ENCODE measurements at places on chromosomes 4 and X. TPM values are rescaled to one million over a fixed set of nuclear protein-coding genes. Genes with fewer than 3 reads are reported as not detected.

Gene GPR34
- 5.4 TPM for polyA plus RNA-seq

DNA sequence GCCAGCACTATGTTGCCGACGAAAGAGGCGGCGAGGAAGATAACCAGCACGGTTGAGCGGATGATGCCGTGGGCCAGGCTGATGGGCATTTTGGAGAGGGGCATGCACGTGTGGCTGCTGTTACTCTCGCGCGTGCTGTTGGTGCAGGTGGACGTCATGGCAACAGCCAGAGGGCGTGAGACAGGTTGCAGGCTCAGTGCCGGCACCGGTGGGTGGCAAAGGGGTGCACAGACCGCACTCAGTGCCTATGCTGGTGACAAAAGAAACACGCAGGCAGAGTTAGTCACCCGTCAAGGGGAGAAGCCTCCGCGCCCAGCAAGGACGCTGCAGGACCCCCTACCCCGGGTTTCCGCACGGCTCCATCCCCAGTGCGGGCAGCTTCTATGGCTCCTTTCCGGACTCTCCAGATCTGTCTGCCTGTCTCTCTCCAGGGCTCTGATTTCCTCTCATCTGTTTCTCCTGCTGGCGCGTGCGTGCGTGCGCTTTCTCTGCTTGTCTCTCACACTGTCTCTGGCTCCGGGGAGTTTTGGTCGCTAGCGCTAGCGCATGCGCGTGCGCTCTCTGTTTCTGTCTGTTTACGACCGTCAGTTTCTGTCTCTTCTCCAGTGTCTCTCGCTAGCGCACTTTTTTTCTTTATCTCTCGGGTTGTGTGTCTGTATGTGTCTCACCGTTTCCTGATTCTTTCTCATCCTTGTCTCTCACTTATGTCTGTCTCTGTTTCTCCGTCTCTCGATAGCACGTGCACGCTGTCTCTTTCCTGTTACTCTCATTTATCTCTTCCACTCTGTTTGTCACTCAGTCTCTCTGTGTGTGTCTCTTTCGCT is 2.1 kb downstream of the GPR101 start:
- no peak for DNase-seq

- DNase-seq, result peak; percentile 77
Observed at GRCh38 chr4:54228056-54228527, 1.0 kb upstream of the PDGFRA start.

DNA sequence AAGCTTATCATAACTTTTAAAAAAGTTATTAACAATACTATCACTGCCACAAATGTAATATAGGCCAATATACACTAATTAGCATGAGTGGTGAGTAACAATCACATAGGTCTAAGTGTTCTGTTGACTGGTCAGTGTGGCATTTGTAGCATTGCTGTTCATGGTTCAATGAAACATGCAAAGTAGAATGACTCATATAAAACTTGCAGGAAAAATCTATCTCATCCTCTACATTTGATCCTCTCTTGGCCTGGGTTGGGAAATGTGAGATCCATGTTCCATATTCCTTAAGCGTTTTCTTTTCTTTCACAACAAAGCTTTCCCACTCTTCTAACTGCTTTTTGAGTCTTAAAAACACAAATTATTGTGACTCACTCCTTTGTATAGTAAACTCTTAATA is 1418.7 kb downstream of the FSTL5 start:
- no peak for DNase-seq

Gene ZNF711
- 96.3 TPM for polyA plus RNA-seq

GRCh38 chr4:35710343-35710742 is 534.0 kb downstream of the ARAP2 start:
- no peak for DNase-seq

- DNase-seq, result no peak
Observed at GRCh38 chr4:121308328-121308663, 72.5 kb downstream of the QRFPR start.

DNA sequence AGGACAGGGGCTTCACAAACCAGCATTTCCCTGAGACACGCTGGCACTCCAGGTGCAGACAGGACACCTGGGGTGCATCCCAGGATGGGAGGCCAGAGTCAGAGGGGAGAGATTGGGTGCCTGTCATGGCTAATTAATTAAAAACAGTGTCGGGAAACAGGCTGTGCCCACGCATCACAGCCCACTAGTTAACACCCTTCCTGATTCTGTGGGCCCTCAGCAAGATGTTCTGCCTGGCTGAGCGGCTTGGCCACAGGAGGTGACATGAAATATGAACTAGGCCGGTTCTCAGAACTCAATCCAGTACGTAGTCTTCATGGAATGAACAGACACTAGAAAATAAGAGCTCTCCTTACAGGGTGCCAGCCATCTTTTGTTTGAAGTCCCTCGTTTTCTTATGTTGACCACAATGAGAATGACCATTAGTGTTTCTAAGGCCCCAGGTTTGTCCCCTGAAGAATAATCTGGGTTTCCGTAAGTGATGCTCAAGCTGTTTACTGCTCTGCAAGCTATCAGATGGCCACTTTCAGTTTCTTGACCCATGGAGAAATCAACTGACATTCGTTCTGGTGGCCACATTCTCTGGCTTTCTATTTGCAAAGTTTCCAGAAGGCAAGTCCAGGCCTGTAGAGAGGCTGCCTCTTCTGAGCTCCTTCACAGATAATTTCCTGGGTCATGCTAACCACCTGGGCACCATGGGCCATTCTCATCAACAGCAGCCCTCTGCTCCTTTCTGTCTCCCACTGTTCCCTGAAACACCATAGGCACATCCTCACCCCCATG is 72.3 kb downstream of the SLC34A2 start:
- DNase-seq, result peak; percentile 35

Gene IL13RA2
- 1.6 TPM for polyA plus RNA-seq

DNA sequence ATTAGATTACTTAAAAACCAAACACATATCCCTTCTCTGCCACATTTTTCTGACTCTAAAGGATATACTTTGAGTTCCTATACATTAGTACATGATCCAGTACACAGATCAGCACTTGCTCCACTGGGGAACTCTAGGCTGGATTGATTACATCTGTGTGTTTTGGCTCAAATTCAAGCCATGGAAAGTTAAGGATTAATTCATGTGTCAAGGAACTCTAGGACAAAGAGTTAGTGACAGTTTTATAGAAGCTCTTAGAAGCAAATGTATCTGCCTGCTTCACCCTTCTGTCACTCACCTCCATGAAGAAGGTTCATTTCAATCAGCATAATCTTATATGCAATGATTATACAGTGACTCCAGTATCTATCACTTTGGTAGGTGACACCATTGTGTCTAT is 43.2 kb downstream of the SCFD2 start:
- no peak for DNase-seq

DNA sequence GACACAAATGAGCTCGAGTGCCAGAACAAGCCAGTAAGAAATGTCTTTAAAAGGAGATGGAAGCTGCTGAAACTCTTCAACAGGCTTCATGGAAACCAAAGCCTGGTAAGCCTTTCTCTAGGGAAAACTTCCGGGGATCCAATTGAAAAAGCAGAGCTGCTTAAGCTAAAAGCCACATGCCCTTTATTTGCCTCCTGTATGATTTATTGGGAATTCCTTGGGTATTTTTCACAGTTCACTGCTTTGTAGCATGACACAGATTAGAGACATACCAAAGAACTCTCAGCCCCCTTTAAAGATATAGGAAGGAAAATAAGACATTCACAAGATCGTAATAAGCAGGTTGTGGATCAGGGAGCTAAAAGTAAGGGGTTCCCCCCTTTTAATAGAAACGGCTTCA is 6.5 kb upstream of the ARHGAP6 start:
- no peak for DNase-seq

- no peak for DNase-seq
Observed at GRCh38 chr4:171714791-171715454, 98.3 kb upstream of the GALNTL6 start.

DNA sequence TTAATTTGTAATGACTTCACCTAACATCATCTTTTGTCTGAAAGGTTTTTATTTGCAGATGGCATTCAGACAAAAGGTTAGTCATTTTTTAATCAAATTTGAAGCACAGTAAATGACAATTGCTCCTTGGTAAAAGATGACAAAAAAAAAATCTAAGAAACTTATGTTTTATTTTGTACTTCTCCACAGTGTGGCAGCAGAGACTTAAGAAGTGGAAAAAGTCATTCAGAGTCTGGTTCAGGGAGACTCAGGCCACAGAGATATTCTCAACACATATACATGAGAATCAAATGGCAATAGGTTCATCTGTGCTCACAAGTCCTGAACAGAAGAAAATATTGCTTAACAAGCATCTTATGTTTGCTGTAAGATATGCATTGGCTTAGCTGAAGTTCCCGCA is 436.2 kb downstream of the KCNIP4 start:
- DNase-seq, result peak; percentile 48

DNA sequence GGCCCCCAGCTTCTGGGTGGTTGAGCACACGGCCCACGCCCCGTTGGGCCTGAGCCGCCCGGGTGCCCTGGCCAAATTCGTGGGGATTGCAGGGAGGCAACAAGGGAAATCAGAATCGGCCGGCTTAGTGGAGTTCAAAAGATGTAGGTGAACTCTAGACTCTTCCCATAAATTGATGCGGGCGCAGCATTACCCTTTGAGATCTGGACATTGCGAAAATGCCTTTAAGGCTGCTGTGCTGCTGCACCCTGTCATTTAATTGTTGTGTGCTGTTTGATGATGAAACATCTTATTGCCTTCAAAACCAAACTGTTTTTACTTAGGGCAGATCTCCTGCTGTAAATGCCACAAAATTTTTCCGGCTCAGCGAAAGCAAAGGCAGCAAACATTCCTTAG is 409 bp upstream of the MPP1 start:
- DNase-seq, result no peak

Gene MAGEA2B
- not detected for polyA plus RNA-seq

Gene STARD8
- 17.4 TPM for polyA plus RNA-seq

- no peak for DNase-seq
Observed at GRCh38 chrX:155148724-155149537, 67.3 kb upstream of the VBP1 start.

Gene GUCY1B1
- polyA plus RNA-seq, result 72.1 TPM

DNA sequence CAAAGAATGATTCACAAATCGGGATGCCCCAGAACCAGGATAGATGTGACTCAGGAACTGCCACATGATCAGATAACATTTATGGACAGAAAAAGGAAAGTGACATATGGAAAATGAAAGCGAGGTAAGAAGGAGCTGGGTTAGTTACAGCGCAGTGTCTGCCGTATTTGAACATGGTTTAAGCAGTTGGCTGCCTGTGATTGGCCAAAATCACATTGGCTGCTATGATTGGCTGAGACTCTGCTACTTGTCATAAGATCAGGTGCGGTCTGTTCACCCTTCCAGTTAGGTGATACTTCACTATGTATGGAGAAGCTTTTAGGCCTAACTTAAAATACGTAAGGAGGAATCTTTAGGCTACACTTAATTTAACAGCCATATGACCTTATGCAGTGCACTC is 322.7 kb upstream of the HAND2 start:
- DNase-seq, result no peak

DNA sequence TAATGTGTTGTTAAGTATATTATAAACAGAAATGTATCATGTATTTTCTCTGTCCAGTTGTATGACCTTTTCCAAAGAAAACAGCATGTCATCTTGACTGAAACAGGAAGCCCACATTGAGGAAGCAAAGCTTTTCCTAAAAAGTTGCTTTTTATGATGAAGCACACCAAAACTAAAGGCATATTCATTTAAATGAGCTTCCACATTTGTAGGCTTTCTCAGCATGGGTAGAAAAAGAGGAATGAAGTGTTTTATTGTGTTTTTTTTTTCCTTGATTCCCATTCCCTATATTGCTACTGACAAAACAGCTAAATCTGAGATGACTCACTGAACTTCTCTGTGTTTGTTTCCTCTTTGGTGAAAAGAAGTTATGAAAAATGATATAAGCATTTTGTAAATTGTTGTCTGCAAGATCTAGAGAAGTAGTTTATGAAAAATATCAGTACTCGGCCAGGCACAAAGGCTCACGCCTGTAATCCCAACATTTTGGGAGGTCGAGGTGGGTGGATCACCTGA is 32.5 kb upstream of the FRAS1 start:
- no peak for DNase-seq

GRCh38 chr4:8709729-8710360 is 117.3 kb downstream of the CPZ start:
- no peak for DNase-seq

All from left kidney (tissue), 8 donors.